ENCODE measurements at places on chromosomes 5 and 9.

DNA sequence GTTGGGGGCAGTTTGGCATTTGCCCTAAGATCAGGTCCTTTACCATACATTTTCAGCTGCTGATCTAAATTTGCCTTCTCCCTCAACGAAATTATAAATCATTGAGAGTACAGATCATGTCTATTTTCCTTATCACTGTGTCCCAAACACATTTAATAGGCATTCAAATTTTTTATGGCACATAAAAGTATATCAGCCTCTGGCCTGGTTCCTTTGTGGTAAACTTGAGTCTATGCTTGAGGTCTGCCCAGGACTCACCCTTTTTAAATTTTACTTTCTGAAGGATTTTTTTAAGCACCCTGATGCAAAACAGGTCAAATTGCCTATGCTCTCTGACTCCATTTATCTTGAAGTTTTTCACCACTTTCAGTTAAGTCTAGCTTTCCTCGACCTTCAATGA is 163.6 kb upstream of the GRIN3A start:
- DNase-seq, result no peak

- DNase-seq, result no peak
These were observed 50.9 kb upstream of the HSPB3 start for GRCh38 chr5:54404568-54404967.

DNA sequence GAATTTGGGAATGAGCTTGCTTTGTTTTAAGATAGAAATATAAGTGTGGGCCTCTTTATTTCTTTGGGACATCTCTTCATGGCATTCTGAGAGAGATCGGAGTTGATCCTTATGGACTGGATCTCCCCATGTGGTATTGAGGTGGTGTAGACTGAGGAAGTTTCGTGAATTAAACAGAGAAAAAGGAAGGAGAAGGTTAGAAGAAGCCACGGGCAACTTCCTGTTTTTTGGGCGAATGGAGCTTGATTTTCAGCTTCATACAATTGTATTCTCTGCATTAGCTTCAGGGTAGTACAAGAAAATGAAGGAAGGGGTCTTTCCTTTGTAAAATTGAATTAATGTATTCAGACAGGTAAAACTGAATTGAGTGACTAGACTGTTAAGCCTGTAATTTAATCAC is 70.5 kb upstream of the HMHB1 start:
- no peak for DNase-seq

GRCh38 chr9:92384375-92384774 is 20.0 kb downstream of the OGN start:
- DNase-seq, result no peak

- peak; percentile 98 for DNase-seq
These were observed at the start of gene KIAA1191 for GRCh38 chr5:176361437-176362232. KIAA1191 (minus strand) TSS chr5:176361764; CDS start chr5:176359508, 2,256 bp downstream.

DNA sequence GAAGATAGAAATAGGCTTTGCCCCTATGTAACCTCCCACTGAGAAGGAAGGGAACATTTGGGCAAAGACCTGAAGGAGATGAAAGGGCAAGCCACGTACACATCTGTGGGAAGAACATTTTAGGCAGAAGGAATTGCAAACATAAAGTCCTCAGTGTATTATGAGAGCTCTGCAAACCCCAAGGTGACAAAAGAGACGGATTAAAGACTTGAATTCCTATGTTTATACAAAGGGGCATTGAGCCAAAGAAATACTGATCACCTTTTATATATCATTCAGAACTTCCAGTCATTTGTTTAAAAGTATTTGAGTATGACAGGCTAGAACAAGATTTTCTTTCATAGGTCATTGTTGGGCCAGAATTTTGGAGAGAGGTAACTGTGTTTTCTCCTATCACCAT is 90.2 kb upstream of the ATG10 start:
- no peak for DNase-seq

- DNase-seq, result peak; percentile 82
These were observed 38.4 kb downstream of the EBF1 start for GRCh38 chr5:159061179-159061796.

GRCh38 chr9:82681809-82682208 is 381.1 kb downstream of the RASEF start:
- no peak for DNase-seq

- DNase-seq, result no peak
These were observed 388.7 kb downstream of the CETN3 start for GRCh38 chr5:90020575-90021538.

DNA sequence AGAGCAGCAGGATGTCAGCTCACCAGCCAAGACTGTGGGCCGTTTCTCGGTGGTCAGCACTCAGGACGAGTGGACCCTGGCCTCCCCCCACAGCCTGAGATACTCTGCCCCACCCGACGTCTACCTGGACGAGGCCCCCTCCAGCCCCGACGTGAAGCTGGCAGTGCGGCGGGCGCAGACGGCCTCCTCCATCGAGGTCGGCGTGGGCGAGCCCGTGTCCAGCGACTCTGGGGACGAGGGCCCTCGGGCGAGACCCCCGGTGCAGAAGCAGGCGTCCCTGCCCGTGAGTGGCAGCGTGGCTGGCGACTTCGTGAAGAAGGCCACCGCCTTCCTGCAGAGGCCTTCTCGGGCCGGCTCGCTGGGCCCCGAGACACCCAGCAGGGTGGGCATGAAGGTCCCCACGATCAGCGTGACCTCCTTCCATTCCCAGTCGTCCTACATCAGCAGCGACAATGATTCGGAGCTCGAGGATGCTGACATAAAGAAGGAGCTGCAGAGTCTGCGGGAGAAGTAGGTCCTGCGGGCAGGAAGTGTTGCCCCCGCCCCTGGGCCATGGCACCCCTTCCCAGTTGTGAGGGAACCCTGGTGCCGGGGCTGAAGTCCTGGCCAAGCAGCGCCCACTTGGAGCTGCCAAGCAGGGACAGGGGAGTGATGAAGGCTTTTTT is 108.9 kb downstream of the WNK2 start:
- DNase-seq, result no peak

- no peak for DNase-seq
These were observed 74.0 kb upstream of the SPTLC1 start for GRCh38 chr9:92188969-92189781.

- peak; percentile 98 for DNase-seq
These were observed 7.7 kb upstream of the CFAP157 start for GRCh38 chr9:127698985-127699670.

DNA sequence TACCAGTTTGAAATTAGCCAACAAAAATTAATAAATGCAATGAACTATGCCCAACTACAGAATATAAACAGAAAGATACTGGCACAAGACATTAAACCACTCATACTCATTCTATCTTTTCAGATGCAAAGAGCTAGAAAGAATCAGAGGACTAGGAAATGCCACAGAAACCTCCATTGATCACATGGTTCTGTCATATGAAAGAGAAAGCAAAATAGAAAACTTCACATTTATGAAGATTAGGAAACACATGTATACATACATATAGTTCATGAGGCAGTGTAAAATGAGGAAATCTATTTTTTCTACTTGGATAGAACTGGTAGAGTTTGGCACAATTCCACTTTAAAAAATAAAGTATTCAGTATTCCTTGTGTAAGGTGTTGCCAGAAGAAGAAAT is 275.1 kb upstream of the PTGER4 start:
- DNase-seq, result no peak

- DNase-seq, result no peak
These were observed 188.9 kb downstream of the MPDZ start for GRCh38 chr9:13090628-13091027.

DNA sequence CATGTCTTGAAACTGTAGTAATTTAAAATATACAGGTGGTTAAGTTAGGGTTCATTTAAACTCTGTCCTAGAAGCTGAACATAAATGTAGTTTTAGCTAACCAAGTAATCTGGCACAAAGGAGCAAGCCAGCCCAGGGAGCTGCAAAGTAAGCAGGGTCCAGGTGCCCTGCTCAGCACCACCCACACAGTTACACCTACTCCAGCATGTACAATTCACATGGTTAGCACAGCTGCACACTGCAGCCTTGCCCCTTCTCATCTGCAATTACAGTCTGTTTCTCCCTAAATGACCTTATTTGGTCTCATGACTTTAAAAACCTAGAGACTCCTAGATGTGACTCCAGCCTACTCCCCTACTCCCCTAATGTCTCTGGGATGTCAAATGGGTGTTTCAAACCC is 128.4 kb downstream of the EPB41L4A start:
- DNase-seq, result no peak

GRCh38 chr9:92976431-92976830 is 29.1 kb downstream of the FGD3 start:
- DNase-seq, result no peak

DNA sequence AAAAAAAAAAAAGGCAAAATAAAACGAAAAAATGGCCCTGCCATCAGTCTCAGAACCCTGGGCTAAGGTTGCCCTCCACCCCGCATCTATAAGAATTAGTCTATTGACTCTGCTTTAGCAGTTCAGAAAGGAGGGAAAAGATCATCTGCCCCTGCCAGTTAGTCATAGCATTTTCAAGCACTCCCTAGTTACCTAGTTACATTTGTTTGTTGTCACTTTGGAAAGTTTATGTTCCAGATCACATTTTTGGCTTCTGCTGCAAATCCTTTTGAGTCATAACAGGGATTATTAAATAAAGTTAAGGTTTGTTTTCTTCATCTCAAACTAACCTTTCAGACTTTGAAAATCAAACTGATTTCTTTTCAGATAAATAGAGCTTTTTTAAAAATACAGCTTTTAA is 52.1 kb downstream of the AQP7 start:
- no peak for DNase-seq

DNA sequence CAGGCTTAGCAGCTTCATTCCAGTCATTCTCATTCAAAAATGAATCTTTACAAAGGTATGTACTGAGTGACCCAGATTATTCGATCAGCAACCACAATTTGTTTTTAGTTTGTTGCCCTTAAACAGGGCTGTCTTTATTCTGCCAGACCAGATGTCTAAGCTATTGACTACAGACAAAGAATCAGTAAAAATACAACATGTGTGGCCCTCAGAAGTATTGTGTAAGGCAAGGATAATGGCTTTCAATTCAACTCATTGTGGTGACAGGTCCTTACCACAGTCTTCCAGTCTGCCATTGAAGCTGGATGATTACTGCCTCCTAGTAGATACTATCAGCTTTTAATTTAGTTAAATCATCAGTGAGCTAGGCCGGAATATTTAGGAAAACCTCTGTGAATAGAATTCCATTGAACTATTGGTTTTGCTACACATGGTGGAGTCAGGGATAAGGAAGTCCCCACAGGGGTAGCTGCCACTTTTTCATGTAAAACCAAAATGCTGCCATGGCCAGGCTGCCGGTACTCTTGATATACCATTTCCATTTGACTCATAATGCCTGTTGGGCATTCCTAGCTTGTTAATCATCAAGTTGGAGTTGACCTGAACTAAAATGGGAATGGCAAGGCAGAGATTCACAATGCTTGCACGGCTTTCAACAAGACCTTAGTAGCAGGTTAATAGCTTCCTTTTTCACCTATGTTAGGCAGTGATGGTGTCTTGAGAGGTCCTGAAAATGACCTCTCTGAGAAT is 175.6 kb downstream of the MEF2C start:
- no peak for DNase-seq

DNA sequence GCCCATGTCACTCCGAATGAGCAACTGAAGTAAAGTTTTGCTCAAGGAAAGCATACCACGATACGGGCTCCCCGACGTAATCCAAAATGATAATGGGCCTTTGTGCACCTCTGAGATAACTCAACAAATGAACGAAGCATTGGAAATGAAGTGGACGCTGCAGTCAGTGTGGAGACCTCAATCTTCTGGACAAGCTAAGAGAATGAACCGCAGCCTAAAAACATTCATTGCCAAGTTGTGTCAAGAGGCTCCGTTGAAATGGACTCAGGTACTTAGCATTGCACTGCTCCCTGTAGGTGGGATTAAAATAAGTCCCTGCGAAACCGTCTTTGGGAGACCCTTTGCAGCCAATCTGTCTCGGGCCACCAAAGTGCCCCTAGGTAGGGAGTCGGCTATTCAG is 3.9 kb upstream of the LCN9 start:
- DNase-seq, result no peak

All from cardiac septum (tissue), 1 donor.